ENCODE measurements at places on chromosomes 5 and 9. TPM values are rescaled to one million over a fixed set of nuclear protein-coding genes. Genes with fewer than 3 reads are reported as not detected.

GRCh38 chr9:17536027-17536426 is 42.8 kb upstream of the SH3GL2 start:
- H3K4me3 ChIP-seq = no peak overlapping the region
- DNase-seq = no peak
- H3K4me1 ChIP-seq = no peaks in the 10 kb centered on the region
- H3K27me3 ChIP-seq = no peaks in the 10 kb centered on the region
- H3K36me3 ChIP-seq = no peaks in the 10 kb centered on the region

Gene PCDHGA12
- polyA plus RNA-seq = 1.2 TPM

- no peak overlapping the region for H3K27ac ChIP-seq
- no peak overlapping the region for H3K4me3 ChIP-seq
- no peaks in the 10 kb centered on the region for H3K27me3 ChIP-seq
- no peak for DNase-seq
Observed at GRCh38 chr5:175629793-175630192, 28.1 kb upstream of the HRH2 start.

Gene PDE8B
- polyA plus RNA-seq = 2.9 TPM

DNA sequence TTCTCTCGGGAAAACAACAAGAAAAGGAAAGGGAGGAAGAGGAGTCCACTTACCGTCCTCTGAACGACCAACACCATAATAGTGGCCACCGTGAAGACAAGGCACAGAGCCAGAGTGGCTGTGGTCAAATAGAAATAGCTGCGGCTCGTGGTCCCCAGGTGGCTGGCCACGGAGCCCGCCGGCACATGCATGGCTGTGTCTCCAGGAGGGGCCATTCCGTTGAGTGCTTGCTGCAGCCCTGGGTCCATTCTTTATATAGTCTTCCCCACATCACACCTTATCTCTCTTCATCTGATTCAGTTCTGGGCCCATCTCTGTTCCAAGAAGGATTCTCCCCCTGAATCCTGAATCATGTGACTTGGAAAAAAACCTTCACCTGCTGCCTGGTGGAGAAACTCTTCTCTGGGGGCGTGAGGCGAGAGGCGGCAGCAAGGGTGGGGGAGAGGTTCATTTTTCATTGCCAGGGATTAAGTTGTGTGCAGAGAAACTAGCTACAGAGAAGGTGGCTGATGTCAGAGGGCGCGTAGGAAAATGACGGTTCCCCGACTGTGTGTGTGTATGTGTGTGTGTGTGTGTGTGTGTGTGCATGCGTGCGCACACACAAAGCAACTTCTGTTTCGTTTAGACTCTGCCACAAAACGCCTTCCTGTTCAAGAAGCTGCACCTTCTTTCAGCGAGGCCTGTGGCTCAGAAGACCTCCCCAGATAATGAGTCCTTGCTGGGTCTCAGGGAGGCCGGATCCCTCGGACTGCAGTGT is at the start of gene TNFSF8:
TNFSF8 (minus strand) TSS at position 536 of the 757 bp plus-strand sequence; CDS start at position 248, 288 bp downstream.
- no peaks in the 10 kb centered on the region for H3K36me3 ChIP-seq
- no peaks in the 10 kb centered on the region for H3K27me3 ChIP-seq
- no peak within 1 kb of the TSS for H3K27ac ChIP-seq
- no peaks in the 10 kb centered on the region for H3K4me1 ChIP-seq
- no peak for DNase-seq

GRCh38 chr9:108836781-108837180 is 19.0 kb downstream of the ACTL7B start:
- no peaks in the 10 kb centered on the region for H3K36me3 ChIP-seq
- H3K4me1 ChIP-seq = no peaks in the 10 kb centered on the region
- no peak overlapping the region for H3K4me3 ChIP-seq
- DNase-seq = no peak

Gene MRPL22
- 27.8 TPM for polyA plus RNA-seq

Gene ARHGEF37
- 7.8 TPM for polyA plus RNA-seq

GRCh38 chr9:130537346-130538050 is 41.9 kb upstream of the FUBP3 start:
- no peaks in the 10 kb centered on the region for H3K4me1 ChIP-seq
- DNase-seq = no peak
- H3K36me3 ChIP-seq = no peaks in the 10 kb centered on the region

DNA sequence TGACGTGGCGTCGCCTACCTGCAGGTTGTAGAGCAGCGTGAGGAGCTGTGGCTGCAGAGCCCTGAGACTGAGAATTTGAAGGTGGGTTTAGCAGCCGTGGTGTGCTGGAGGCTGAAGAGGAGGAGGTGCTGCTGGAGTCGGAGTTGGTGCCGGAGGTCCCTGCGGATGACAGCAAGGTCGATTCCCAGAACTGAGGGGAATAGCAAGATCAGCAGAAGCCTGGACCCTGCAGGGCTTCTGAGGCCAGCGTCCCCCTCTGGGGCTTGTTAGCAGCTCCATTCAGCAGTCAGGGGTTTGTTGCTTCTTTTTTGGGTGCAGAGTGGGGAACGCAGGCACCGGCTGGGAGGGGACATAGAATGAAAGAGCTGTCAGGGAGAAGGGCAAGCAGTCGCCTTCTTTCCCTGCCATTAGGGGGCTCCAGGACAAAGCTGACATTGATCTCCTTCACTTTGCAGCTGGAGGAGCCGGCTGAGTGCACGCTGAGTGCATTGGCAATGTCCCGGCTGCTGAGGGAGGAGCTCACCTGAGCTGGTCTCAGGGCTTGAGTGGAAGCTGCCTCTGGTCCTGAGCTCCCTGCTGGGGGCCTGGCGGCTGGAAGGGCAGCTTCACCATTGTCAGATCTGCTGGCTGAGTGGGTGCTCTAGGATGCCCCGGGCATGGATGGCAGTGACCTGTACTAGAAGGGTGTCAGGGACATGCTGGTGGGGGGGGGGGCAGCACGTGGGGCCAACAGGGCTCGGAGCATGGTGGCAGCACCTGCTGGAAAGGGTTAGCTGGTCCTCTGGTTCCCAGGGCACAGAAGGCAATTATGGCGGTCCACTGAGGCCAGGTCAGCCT is 20.8 kb downstream of the OBP2B start:
- H3K4me1 ChIP-seq = no peaks in the 10 kb centered on the region
- no peak overlapping the region for H3K4me3 ChIP-seq
- H3K27ac ChIP-seq = no peak overlapping the region
- DNase-seq = no peak
- no peaks in the 10 kb centered on the region for H3K27me3 ChIP-seq

- no peaks in the 10 kb centered on the region for H3K4me1 ChIP-seq
- no peak overlapping the region for H3K27ac ChIP-seq
- H3K4me3 ChIP-seq = no peak overlapping the region
Observed at GRCh38 chr9:105842023-105842644, 147.8 kb downstream of the TMEM38B start.

Gene COL27A1
- 109 TPM for polyA plus RNA-seq

Gene C1QTNF3
- polyA plus RNA-seq = 8.5 TPM

- no peaks in the 10 kb centered on the region for H3K27me3 ChIP-seq
- no peak for DNase-seq
- no peaks in the 10 kb centered on the region for H3K4me1 ChIP-seq
- H3K27ac ChIP-seq = no peak overlapping the region
Observed at GRCh38 chr9:16132513-16132912, 579.7 kb downstream of the CCDC171 start.

DNA sequence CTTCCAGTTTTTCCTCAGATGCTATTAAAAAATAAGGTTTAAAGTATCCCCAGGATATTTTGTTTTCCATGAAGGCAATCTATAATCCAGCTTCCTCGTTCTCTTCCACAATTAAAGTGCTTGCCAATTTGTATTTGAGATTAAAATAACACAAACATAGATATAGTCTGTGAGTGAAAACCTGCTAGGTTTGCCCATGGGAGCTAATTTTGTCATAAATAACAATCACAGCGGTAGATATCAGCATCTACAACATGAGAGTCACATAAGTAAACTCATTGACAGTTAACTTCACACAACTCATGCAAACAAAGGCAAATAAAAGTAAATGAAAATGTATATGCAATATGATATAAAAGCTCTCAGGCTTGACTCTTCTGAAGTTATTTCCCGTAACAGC is 29.2 kb upstream of the RASGRF2 start:
- no peak overlapping the region for H3K4me3 ChIP-seq
- DNase-seq = no peak
- no peaks in the 10 kb centered on the region for H3K36me3 ChIP-seq

DNA sequence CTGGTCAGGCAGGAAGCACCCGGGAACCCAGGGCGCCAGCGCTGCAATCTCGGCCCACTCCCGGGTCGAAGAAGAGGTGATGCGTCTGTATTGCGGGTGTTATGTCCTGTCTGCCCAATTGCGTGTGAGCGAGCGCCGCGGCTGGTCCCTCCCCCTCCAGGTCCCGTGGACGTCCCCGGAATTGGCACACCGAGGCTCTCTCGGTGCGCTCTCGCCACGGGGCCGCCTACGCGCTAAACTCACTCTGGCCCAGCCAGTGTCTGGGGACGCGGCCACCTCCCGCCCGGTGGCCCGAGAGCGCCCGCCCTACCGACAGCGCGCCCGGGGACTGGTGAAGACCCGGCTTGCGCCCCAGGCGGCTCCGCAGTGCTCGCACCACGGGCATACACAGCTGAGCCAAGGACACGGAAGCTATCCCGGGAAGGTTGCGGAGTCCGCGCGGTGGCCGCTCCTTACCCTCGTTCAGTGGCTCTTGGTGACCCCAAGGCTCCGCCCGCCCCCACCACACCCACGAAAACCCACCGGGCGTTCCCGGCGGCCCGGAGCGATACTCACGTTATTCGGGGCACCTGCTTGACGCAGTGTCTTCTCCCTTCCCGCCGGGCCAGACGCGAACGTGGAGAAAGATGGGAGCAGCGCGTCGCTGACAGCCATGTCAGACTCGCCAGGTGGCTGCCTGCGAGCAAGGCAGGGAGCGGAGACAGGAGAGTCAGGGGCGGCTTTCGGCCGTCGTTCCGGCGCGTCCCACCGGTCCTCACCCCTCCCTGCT is 1.0 kb downstream of the KLF4 start:
- H3K4me3 ChIP-seq = peak overlapping the region; percentile 55
- no peaks in the 10 kb centered on the region for H3K36me3 ChIP-seq
- H3K4me1 ChIP-seq = peaks cover 12% of the 10 kb centered on the region
- peak overlapping the region; percentile 70 for H3K27ac ChIP-seq

Gene TTC23L
- 0.04 TPM for polyA plus RNA-seq

Gene OBP2B
- polyA plus RNA-seq = not detected

DNA sequence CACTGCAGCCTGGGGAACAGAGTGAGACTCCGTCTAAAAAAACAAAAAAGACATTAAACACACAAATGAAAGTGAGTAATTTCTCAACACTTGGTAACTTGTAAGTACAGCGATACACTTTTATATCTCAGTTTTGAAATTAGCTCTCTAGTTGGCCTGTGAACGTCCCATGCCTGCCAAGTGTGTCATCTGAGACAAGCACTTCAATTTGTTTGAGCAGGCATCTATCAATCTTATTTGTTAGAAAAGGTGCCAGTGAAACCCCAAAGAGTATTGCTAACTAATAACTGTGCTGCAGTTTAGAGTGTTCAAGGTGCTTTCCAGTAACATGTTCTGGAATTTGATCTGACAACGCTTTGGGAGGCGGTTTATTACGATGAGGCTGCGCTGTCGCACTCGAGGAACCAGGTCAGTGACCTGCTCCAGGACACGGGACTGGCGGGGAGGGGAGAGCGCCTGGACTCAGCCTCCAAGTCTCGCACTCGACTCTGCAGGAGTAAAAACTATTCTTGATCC is 1.1 kb upstream of the SPIN1 start:
- peaks cover 14% of the 10 kb centered on the region for H3K4me1 ChIP-seq
- H3K4me3 ChIP-seq = peak overlapping the region; percentile 83
- DNase-seq = peak; percentile 55
- H3K27me3 ChIP-seq = no peaks in the 10 kb centered on the region
- H3K27ac ChIP-seq = peak overlapping the region; percentile 89
- H3K36me3 ChIP-seq = no peaks in the 10 kb centered on the region

- H3K36me3 ChIP-seq = no peaks in the 10 kb centered on the region
- H3K27me3 ChIP-seq = no peaks in the 10 kb centered on the region
- no peak overlapping the region for H3K27ac ChIP-seq
Observed at GRCh38 chr9:82820186-82820585, 242.8 kb downstream of the RASEF start.

DNA sequence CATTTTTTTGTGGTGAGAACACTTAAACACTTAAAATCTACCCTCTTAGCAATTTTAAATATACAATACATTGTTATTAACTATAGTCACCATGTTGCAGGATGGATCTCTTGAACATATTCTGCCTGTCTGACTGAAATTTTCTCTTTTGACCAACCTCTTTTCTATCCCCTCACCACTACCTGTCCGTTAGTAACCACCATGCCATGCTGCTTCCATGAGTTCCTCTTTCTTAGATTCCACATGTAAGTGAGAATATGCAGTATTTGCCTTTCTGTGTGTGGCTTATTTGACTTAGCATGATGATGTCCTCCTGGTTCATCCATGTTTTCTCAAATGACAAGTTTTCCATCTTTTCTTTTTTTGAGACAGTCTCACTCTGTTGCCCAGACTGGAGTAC is 48.5 kb upstream of the NAA35 start:
- no peak overlapping the region for H3K4me3 ChIP-seq
- no peaks in the 10 kb centered on the region for H3K27me3 ChIP-seq
- H3K27ac ChIP-seq = no peak overlapping the region
